ENCODE measurements at places on chromosomes 4 and X.

- no peak for DNase-seq
These were observed 99.8 kb downstream of the PTCHD1 start for GRCh38 chrX:23434356-23434884.

- DNase-seq: no peak
These were observed 3.7 kb downstream of the SMS start for GRCh38 chrX:21944136-21944615.

- no peak for DNase-seq
These were observed 90.8 kb upstream of the LIMCH1 start for GRCh38 chr4:41446981-41447725.

DNA sequence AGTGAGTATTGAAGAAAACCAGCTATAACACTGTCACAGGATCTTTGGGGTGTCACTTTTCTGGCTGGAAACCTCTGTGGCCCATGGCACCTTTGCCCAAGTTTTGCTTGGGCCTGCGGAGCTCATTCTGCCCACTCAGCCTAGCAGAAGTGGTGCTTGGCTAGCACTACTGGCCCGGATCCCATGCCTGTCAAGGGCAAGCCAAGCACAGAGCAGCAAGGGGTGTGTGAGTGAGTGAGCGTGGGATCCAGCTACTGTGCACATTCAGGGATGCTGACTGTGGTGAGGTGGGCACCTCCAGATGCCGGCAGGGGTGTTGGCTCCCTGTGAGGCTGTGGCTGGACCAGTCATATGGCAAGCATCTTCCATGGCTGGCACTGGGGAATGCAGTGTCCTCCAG, 55.4 kb upstream of the RASGEF1B start:
- DNase-seq: no peak

DNA sequence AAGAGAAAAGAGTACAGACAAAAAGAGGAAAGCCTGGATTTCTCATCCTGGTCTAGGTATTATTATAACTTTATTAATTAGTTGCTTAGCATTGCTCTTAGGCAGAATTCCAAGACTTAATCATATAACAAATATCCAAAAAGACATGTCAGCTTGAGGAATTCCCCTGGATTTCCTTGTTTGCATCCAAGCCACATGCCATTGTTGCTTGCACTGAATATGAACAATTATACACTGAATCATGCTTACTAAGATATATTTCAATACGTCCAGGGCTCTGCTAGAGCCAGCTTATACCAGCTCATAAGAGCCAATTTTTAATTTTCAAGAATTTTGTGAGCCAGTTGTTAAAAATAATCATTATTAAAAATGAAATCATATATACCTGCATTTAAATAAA, 5.5 kb upstream of the TLR10 start:
- no peak for DNase-seq

GRCh38 chr4:22356987-22357596, 158.8 kb downstream of the ADGRA3 start:
- no peak for DNase-seq

- DNase-seq: no peak
These were observed 130.6 kb upstream of the ETNPPL start for GRCh38 chr4:108893468-108893867.

- no peak for DNase-seq
These were observed 86.1 kb downstream of the MAGEC1 start for GRCh38 chrX:141989815-141990214.

GRCh38 chr4:6362896-6363295, 93.2 kb downstream of the WFS1 start:
- no peak for DNase-seq

DNA sequence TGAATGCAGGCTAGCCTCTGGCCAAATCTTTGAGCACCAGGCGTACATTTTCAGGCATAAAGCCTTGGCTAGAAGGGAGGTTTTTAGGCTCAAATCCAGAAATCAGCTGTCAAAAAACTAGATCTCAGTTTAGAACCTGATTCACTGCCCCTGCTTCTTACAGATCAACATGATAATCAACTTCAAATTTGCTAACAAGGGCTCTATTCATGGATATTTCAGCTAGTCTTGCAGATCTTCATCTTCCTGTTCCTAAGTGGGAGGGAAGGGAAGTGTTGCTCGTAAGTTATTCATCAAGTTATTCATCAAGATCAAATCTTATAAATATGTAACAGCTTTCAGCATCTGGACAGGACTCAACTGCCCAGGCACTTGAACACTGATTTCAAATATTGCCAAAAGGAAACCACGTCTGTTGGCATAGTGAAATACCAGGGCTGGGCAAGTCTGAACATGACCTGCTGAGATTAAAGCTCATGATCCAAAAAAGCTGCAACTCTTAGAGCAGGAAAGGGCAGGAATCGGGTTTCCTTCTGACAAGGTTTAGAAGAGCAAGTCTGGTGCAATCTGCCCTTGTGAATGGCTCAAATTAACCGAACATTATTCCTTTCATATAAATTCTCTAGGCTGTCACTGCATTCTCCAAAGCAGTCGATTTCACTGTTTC, 200.3 kb downstream of the PDGFC start:
- DNase-seq: no peak

GRCh38 chr4:1497189-1497801, 91.1 kb upstream of the NKX1-1 start:
- no peak for DNase-seq

GRCh38 chr4:11261066-11261850, 167.4 kb downstream of the HS3ST1 start:
- DNase-seq: no peak

GRCh38 chrX:20712811-20713210, 446.1 kb upstream of the RPS6KA3 start:
- no peak for DNase-seq

DNA sequence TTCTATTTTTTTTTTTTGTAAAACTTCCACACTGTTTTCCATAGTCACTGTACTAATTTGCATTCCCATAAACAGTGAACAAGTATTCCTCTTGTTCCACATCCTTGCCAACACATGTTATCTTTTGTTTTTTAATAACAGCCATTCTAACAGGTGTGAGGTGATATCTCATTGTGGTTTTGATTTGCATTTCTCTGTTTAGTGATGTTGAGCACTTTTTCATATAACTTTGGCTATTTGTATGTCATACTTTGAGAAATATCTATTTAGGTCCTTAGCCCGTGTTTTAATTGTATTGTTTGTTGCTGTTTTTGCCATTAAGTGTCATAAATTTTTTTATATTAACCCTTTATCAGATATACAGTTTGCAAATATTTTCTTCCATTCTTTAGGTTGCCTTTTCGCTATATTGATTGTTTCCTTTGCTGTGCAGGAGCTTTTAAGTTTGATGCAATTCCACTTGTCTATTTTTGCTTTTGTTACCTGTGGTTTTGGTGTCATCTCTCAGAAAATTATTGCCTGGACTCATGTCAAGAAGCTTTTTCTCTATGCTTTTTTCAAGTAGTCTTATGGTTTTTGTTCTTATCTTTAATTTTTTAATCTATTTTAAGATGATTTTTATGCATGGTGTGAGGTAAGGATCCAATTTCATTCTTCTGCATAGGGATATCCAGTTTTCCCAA, 27.9 kb upstream of the NDNF start:
- DNase-seq: no peak

DNA sequence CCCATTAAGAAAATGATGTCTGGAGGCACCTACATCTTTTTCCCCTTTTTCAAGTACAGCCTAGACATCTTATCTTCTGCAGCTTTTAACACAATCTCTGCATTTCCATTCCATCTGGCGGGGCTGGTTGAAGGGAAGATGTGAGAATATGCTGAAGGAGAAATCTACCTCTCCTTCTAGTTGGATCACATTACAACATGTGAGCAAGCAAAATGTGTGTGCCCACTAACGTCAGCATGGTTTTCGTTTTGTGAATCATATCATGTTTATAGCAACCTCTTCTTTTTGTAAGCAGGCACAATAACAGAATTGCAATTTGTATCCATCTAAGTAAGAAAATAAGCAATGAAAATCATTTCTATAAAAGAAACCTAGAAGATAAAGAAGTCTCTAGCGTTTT, 28.9 kb upstream of the MID1 start:
- no peak for DNase-seq

DNA sequence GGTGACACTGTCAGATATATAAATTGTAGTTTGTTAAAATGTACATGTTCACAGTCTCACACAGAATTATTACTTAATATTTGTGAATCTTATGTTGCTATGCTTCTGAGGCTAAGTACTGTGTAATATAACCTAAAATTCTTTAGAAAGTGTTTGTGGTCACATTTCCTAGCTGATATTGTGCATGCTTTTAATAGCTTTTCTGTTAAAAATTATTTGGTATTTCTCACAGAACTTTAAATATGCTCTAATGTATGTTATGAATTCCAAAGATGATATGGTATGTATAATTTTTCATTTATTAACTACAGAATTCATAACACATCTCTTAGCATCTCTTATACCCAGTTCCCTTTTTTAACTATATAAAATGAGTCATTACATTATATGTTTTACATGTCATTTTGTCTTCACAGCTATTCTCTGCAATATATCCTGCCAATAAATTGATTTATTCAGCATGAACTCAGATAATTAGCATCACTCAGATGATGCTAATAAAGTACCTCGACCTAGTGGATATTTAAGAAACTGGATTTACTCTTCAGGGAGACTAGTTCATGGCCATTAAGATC, 9.3 kb downstream of the PTPN13 start:
- no peak for DNase-seq

DNA sequence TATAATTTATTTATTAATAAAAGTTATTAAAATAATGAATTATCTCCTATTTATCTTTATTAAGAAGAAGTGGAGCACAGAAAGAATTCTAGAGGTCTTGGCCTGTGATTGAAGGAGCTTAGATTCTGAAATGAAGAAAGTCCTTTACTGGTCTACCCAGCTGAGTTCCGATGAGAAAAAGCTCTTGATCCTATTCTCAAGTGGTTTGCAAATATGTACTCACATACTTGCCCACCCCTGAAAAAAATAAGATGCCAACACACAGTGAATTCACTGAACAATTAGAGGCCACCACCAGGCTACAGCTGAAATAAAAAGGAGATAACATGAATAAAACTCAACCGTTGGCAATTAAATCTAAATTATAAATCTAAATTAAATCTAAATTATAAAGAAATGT, 253.4 kb downstream of the MAPK10 start:
- no peak for DNase-seq

GRCh38 chr4:27096142-27096824, 235.6 kb downstream of the STIM2 start:
- DNase-seq: no peak

DNA sequence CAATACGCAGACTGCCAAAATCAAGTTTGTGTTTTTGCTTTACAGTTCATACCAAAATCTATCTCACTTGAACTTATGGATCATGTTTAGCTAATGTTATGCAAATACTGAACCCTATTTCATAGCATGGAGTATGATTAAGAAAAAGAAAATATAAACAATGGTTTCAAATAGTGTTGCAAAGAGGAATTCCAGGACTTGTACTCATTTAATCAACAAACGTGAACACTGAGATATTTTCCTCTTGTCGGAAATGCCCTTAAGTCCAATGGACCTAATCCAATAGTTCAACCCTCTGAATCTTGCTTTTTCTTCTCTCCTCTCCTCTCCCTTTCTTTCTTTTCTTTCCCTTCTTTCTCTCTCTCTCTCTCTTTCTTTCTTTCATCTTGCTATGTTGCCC, 30.8 kb downstream of the RASL11B start:
- no peak for DNase-seq

DNA sequence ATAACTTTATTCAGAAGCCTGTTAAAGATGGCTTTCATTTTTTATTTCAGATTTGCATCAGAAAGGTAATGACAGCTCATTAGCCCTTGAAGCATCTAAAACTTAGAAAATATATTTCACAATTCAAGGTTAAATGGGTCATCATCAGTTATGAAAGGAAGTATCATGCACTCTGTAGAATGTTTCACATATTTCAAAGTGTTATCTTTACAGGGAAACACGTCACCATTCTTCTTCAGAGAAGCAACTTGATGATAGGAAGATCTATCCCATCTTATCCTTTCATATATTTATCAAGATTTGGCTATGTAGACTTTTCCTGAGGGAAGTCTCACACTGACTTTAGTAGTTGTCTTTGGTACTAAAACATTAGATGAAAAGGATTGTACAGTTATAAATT, 277.8 kb downstream of the TENM3 start:
- no peak for DNase-seq

GRCh38 chr4:80374180-80374579, 38.6 kb downstream of the CFAP299 start:
- no peak for DNase-seq

DNA sequence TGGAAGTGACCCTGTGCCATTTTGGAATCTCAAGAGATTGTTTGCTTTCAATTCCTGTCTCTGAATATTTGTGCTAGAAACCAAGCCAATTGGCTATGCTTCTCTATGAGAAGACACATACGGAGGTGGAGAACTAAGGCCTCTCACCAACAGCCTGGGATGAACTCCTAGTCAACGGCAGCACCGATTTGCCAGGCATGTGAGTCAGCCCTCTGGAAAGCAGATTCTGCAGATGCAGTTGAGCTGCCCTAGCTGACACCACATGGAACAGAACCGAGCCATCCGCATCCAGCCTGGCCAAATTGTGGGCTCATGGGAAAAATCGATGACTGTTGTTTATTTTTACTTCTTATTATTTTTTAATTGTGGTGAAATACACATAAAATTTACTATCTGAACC, 58.2 kb upstream of the WDFY3 start:
- DNase-seq: no peak

DNA sequence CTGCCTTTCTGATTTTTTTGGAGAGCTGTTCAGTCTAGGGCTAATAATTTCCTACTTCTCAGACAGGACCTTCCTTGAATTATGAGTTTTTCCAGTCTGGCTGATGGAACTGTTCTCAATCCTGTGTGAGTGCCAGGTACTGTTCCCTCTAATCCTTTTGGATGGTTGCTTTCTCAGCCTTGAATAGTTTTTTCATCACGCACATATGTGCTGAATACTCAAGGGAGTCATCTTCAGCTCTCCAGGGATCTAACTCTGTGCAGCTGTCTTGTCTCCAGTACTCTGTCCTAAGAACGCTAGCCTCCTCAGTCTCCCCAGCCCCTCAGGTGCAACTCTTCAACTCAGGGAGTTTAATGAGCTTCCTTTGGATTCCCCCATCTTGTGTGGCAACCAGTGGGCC, 93.2 kb downstream of the GASK1B start:
- DNase-seq: no peak

GRCh38 chr4:79854856-79855502, 218.1 kb downstream of the ANTXR2 start:
- DNase-seq: no peak

GRCh38 chr4:134024251-134024650, 177.3 kb downstream of the PABPC4L start:
- no peak for DNase-seq

Data from stimulated activated CD8-positive, alpha-beta memory T cell treated with anti-CD3 and anti-CD28 coated beads, Interleukin-7, amount 100 ng/mL, for 1 hour (primary cell).